ENCODE measurements at places on chromosomes 5 and 9.

GRCh38 chr9:12554636-12555035 is 138.5 kb upstream of the TYRP1 start:
- no peak for DNase-seq

- no peak for DNase-seq
Measured at GRCh38 chr5:97998941-97999340, 774.5 kb upstream of the RGMB start.

DNA sequence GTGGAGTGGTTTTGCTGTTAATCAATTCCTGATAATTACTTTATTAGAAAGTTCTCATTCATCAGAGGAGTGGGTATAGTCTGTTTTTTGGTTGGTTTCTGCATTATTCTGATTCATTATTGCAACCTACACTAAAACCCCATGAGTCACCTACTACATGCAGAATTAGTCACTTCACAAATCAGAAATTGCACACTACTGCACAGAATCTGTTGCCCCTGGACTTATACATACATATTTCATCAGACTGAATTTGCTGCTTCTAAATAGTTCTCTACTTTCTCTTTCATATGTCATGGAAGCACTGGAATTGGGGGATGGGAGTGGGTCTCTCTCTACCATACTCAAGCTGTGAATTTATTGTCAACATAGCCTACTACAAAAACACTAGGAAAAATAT is 585.1 kb downstream of the DNAH5 start:
- DNase-seq = no peak

DNA sequence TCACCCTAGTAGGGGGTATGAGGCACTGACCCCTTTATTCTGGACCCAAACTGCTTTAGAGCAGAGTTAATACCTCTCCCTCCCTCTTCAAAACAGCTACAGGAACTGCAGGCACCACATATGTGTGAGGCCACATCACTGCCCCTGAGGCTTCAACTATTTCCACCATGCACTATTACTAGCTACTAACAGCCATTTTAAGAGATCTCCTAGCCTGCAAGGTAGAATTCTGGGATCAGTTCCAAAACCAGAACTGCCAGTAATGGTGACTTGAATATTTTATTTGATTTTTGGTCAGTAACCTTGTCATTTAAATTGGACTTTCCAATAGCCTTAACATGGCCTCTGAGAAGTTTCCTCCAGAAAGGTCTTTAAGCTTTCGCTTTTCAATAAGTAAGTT is 55.3 kb upstream of the FSD1L start:
- no peak for DNase-seq

GRCh38 chr5:67092535-67092934 is 104.1 kb downstream of the CD180 start:
- no peak for DNase-seq

DNA sequence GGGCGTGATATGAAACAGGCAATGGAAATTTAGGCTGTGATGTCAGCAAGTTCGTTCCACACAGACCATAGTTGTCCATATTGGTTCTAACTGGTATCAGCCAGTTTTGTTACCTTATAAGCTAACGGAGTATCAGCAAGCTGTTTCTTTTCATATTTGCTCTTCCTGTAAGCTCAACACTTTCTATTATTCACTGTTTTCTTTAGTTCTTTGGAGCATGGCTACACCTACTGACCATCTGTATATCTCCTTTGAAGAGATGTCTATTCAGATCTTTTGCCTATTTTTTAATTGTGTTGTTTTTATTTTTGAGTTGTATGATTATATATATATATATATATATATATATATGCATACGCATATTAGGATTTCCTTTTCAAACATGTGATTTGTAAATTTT is 1057.2 kb upstream of the CDH10 start:
- no peak for DNase-seq

DNA sequence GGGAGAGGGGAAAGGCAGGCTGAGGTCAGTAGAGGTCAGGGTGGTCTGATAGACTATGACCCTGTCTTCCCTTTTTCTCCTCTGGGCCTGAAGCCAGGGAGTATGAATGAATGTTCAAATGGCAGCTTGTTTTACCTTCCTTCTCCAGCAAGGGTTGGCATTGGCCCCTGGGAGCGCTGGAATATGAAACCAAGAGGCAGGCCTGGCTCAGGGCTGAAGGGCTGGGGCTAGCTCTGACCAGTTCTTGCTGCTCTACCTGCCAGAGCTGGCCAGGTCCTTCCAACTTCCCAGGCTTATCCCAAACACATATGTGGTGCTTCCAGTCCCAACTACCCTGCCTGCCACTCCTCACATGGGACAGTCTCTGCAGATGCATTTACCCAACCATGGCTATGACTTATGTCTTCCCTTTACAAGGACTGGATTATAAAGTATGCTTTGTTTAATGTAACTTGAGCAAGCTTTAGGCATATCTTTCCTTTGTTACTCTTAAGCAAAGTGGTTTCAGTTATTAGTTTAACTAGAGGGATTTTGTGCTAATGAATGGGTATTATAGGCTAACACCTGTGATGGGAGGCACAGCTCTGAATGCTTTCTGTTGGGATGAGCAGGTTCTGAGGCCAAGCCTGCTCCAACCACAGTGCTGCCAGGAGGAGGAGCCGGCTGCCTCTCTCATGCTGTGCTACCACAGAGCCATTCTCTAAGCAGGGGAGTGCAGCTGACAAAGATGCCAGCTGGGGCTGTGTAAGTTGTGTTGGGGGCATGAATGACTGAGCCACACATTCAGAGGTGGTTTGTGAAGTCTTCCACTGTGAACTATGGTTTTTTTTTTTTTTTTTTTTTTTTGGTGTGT is 6.1 kb downstream of the CCNI2 start:
- no peak for DNase-seq

DNA sequence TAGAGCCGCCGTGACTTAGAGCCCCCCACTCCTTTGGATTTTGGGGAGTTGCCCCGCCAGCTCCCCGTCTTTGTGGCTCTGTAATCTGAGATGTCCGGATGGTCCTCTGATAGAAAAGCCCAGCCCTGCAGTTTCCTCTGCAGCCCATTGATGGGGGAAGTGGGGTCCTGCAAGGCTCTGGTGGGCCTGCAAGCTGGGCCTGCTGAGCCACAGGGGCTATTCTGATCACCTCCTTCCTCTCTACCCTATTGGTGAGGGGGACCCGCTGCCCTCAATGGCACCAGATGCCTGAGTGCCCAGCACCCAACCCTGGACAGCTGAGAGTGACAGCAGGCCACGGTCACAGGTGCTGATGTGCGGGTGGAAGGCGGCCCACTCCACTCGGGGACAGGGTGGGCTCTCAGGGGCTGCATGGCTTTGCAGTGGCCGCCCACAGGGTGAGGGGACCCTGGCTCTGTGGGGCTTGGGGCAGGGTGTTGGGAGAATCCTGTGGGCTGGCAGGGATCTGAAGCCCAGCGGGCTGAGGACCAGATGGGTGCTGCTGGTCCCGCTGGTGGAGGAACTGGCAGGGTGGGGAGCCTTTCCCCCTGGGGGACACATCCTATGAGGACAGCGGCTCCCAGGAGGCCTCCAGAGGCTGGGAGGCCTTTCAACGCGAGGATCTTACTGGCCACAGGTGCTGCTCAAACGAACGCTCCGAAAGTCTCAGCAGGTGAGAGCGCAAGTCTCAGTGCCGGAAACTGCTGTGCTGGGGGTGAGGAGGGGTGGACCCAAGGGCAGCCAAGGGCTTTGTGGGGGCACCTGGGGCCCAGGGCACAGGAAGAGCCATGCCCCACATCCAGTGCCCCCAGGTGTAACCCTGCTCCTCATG is 30.0 kb upstream of the LPCAT1 start:
- DNase-seq = no peak

DNA sequence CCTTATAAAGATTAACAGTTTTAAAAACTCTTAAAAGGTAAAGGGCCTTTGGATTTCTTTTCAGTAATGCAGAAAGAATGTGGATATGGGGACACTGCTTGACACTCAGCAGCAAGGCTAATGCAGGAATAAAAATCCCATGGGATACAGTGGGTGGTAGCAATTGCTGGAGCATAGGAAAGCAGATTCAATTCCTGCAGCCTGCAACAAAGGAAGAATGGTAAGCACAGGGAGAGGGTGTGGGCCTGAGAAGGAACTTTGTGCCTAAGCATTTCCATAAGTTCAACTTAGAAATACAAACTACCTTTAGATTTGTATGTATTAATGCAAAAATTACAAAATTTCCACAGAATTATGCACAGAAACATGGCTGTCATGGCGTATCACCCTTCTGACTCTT is 65.8 kb upstream of the CDK5RAP2 start:
- no peak for DNase-seq

GRCh38 chr9:98856982-98857381 is 49.5 kb downstream of the GALNT12 start:
- DNase-seq = no peak

GRCh38 chr5:83914199-83914598 is 193.5 kb upstream of the HAPLN1 start:
- DNase-seq = no peak

GRCh38 chr5:145801195-145801594 is 33.9 kb downstream of the PRELID2 start:
- no peak for DNase-seq

- DNase-seq = no peak
Measured at GRCh38 chr5:36232533-36232932, 9.2 kb downstream of the NADK2 start.

DNA sequence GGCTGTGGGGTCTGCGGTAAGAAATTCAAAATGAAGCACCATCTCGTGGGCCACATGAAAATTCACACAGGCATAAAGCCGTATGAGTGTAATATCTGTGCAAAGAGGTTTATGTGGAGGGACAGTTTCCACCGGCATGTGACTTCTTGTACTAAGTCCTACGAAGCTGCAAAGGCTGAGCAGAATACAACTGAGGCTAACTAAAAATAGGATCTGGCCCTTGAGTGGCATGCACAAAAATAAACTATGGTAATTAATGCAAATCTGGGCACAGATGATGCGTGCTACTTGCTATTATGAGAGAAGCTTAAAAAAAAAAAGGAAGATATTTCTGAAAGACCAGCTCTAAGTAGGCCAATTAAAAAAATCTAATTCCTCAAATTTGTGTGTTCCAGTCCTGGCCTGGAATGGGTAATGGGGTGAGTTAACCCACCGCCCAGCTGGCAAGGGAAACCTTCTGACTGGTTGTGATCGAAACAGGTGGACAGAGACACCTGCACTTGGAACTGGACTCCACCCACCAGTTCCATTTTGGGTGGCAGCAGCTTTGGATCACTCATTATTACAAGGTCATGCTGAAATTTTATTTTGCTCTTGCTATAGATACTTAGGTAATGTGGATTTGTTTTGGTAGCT is 26.6 kb upstream of the ZBTB34 start:
- no peak for DNase-seq

DNA sequence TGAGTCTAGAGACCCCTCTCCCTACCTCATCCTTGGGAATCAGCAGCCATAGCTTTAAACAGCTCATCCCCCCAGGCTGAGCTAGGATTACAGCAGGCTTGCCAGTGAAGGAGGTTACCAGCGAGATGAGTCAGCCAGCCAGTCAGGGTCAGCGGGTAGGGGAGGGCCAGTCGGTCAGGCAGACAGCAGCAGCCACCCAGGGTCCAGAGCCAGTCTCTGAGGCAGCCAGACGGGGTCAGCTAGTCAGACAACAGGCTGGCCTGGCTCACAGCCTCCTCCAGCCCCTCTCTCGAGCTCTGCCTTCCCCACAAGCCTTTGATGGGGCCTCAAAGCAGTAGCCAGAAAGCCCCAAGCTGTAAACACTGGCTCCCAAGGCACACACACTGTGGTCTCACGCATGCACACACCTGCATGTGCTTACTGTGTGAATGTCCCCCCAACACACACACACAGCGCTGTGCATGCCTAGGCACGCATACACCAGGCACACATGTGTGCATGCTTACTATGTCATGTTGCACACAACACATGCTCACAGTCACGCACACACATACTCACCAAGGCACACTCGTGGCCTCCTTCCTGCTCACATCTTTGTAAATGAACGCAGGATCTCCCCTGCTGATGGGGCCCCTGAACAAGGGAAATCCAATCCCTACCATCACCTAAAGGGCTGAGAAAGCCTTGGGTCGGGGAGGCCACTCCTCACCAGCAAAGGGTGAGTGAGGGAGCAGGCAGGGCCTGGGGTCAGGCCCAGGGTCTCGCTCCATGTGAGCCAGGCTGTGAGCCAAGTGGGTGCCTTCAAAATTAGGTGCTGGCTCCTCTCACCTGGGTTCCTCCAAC is 28.2 kb upstream of the CPLX2 start:
- no peak for DNase-seq

DNA sequence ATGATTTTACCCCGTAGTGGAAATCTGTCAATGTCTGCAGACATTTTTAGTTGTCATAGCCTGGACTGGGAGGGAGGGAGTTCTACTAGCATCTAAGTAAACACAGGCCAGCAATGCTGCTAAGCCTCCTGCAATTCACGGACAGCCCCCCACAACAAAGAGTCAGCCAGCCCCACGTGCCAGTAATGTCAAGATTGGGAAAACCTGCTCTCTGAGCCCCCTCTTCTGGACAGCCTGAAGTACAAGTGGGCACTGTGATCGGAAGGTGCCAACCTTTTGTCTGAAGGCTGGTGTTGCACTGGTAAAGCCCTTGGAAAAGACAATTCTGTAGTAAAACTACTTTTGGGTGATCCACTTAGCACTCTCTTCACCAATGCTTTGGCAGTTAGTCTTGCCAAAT is 154.5 kb downstream of the TARS1 start:
- no peak for DNase-seq

DNA sequence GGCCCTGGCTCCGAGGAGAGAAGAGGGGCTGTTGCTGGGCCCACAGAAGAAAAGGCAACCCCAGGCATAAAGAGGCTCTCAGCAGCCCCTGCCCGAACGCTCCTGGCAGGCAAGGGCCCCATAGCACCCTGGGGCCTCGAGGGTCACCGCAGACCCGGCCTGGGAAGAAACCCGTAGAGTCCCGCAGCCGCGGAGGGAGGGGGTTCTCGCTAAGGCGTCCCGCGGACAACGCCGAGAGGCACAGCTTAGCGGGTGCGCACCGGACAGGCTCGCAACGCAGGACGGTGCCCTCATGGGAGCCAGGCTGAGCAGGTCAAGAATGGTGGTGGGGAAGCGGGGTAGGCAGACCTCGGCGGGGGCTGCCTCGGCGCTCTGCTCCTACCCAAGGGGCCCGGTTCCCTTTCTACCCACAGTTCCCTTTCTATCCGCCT is 6.7 kb downstream of the PITX1 start:
- DNase-seq = no peak

- DNase-seq = no peak
Measured at GRCh38 chr9:121055642-121056143, 5.6 kb upstream of the C5 start.

DNA sequence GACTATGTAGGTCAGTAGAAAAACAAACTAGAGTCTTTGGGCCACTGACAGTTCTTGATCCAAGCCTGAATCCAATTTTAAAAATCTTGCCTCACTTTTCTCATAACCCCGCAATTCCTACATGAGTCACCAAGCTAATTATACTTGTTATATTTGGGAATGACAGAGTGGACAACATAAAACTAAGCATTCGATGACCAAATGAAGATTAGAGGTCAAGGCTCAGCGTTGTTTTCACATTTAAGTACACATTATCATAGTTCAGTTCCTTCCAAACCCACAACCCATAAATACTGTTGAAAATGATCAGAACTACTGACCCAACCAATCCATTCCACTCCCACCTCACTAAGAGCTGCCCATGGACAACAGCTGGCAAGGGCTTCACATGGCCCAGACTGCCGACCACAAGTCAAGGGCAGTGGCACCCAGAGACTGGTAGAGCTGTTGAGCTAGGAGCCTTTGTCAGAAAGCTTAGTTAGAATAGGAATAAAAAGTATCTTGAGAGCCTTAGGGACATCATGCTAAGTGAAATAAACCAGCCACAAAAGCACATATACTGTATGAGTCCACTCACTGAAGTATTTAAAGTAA is 64.2 kb downstream of the MYO10 start:
- DNase-seq = no peak

GRCh38 chr9:111712369-111712768 is 51.0 kb downstream of the GNG10 start:
- no peak for DNase-seq

- DNase-seq = no peak
Measured at GRCh38 chr5:103224118-103224893, 34.3 kb upstream of the MACIR start.

Measured in stimulated activated CD8-positive, alpha-beta memory T cell treated with anti-CD3 and anti-CD28 coated beads, Interleukin-2, amount 100 ng/mL, for 1 hour (primary cell).